ENCODE measurements at places on chromosomes 1 and 21.

- DNase-seq, result no peak
Measured at GRCh38 chr1:119840745-119841144, 29.5 kb upstream of the REG4 start.

- DNase-seq, result no peak
Measured at GRCh38 chr1:93683234-93683633, 1.6 kb upstream of the BCAR3 start.

DNA sequence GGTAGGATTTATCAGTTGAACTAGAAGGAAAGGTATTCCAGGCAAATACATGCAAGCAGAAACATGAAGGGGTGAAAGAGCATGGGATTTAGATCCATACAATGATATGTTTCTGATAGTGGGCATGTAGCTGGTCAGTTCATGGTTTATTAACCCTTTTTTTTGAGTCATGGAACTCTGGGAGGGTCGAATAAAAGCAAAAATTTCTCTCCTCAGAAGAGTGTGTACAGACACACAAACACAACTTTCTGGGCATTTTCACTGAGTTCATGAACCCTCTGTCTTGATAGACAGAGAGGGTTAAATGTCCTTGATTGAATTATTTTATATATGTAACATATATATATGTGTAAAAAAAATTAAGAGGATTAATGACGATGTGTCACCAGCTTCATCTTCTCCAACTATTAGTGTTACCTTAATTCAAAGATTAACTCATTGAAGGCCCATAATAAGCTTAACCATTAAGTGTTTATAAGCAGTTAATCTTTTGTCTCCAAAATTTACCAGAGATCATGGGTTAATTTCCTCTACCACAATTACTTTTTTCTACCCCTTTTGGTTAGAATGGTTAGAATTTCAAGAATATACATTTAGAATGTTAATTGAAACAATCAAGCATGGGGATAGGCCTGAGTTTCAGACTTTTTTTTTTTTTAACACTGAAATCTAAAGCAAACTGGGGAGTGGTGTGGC lies 4.6 kb downstream of the JUN start:
- DNase-seq, result no peak

DNA sequence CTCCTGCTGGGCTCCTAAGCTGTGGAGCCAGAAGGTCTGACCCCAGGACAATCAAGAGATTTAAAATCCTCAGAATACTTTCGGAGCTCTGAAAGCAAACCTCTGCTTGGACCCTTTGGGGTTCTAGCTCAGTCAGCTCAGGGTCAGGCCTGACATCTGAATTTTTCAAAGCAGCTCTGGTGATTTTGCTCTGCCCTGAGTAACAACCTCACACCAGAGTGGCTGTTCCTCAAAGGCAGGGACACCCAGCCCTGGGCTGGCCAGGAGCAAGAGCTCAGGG lies 11.9 kb downstream of the SLC1A7 start:
- DNase-seq, result no peak

DNA sequence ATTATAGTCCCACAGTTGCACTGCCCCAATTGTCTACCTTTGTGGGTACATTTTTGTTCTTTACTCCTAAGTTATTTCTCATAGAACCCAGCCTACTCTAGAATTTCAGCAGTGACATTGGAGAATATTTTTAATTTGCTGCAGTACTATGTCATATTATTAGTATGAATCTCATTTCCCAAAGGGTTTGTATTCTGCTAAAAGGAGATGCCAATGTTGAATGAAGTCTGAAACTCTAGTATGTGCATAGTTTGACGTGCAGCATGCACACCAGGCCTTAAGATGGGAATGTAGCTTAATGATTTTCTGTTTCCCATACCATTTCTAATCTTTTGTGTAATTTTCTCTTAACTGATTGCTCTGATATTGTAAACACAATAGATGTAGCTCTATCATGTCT lies 10.5 kb upstream of the C1orf105 start:
- DNase-seq, result no peak

- no peak for DNase-seq
Measured at GRCh38 chr1:178646821-178647220, 78.2 kb upstream of the RALGPS2 start.

DNA sequence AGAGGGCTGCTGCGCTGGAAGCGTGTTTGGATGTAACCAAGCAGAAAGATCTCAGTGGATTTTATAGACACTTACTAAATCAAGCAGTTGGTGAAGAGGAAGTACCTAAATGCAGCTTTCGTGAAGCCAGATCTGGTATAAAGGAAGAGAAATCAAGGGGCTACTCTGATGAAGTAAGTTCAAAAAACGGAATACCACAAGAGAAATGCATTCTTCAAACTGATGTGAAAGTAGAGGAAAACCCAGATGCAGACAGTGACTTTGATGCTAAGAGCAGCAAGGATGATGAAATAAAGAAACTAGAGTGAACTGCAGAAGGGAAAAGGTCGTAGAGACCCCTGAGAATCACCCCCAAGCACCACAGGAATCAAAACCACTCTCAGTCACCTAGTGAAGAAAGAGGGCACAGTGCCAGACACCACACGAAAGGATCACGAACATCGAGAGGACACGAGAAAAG lies 40.8 kb upstream of the NEXN start:
- no peak for DNase-seq

Measured in stimulated activated CD4-positive, alpha-beta T cell treated with anti-CD3 and anti-CD28 coated beads, Interleukin-2, amount 100 ng/mL, for 24 hours (primary cell).